ENCODE measurements at places on chromosomes 4 and X.

GRCh38 chrX:25279510-25279909, 263.7 kb upstream of the ARX start:
- no peak for DNase-seq

- DNase-seq = no peak
These were observed 272.8 kb upstream of the TENM3 start for GRCh38 chr4:181970366-181970765.

DNA sequence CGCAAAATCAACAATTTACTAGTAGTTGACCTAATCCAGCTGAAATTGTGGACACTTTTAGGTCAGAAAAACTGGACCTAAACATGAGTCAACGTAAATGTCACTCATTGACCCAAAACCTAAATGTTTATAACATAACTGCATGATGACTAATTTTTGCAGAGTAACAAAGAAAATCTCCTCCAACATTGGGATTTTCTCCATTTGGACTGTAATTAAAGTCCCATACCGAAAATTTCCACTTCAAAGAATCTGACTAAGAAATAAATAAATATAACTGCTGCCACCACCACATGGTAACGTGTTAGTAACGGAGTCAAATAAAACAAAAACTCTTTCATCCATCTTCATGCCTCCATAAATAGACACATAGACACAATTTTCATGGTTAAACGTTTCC, 1.9 kb downstream of the ADGRA3 start:
- peak; percentile 35 for DNase-seq

DNA sequence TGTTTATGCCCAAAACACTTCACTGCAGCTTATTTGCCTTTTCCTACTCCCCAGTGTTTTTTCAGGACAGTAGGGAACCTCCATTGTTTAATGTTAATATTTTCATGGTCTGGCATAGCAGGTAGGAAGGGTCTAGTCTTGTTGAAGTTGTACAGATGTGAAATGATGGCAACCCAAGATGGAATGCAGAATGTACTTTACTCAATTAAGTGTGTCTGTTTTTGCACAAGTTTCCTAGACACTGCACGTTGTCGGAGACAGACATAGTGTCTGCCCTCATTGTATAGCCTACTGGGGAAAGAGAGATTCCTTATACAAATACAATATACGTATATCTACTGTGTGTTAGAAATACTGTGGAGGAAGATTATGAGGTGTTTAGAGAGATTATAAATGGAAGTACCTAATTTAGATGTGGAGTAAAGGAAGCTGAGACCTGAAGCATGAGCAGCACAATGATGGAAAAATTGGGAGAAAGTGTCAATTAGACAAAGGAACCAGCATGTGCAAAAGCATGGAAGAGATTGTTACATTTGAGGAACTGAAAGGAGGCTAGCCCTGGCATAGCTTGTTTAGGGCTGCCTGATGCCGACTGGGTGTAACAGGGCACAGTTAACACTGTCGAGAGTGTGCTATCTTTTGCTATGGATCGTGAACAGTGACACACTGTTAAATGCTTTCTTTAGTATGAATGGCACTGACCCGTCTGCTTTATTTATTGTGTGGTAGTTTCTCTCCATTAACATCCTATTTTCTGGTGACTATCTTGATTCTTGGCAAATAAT, 18.4 kb downstream of the CPEB2 start:
- DNase-seq = no peak

GRCh38 chr4:183540410-183541009, 35.7 kb downstream of the ING2 start:
- no peak for DNase-seq

GRCh38 chrX:48683411-48683982, at the start of gene WAS:
Gene WAS, plus strand, starts transcription at chrX:48683799. Its CDS starts 55 bp downstream, at chrX:48683854.
- DNase-seq = no peak

GRCh38 chrX:84044051-84044450, 143.9 kb downstream of the RPS6KA6 start:
- no peak for DNase-seq

DNA sequence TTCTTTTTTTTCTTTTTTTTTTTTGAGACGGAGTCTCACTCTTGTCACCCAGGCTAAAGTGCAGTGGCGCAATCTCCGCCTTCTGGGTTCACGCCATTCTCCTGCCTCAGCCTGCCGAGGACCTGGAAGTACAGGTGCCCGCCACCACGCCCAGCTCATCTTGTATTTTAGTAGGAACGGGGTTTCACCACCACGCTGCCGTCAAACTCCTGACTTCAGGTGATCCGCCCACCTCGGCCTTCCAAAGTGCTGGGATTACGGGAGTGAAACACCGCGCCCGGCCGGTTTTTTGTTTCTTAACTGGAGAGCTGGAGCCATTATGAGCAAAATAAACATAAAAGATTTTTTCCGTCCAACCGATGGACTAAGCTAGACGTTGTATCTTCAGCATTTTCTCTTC, 1.9 kb upstream of the WDR17 start:
- no peak for DNase-seq

DNA sequence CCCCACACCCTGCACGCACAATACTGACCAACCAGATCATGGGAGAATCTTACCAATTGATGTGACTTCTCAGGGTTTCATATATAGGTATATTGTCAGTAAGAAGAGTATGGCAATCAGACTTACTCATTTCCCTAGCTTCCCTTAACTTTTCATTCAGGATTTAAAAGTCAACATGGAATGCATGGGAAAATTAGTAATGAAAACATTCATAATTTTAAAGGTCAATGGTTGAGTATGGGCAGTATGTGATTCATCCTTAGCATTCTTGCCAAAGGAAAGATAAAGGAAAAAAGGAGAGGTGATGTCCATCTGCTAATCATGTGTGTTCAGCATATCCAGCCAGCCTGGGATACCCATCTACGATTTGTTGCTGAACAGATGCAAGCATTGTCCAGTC, 4.0 kb downstream of the DIPK2B start:
- peak; percentile 26 for DNase-seq

GRCh38 chrX:55057675-55058249, 17.1 kb upstream of the PAGE2B start:
- DNase-seq = peak; percentile 9

DNA sequence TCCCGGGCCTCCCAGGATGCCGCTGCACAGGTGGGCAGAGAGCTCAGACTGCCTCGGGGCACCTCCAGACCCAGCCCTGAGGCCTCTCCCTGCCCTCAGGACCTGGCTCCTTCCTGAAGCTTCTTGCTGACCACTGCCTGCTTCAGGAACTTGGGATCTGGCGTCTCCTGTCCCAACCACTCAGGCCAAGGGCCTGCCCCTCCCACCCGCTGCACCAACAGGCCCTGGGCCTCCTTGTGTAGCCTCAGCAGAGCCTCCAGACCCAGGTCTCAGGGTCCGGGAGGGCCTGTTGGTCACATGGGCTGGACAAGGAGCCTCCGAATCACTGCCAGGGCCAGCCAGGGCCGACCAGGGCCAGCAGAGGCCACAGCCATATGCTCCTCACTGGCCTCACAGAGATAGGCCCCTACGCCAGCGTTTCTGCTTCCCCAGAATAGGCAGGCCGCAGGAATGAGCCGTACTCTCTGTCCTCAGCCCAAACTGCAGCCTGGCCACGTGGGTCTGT, 2.8 kb downstream of the MXD4 start:
- no peak for DNase-seq

GRCh38 chr4:15968551-15969300, 5.8 kb upstream of the FGFBP2 start:
- no peak for DNase-seq

DNA sequence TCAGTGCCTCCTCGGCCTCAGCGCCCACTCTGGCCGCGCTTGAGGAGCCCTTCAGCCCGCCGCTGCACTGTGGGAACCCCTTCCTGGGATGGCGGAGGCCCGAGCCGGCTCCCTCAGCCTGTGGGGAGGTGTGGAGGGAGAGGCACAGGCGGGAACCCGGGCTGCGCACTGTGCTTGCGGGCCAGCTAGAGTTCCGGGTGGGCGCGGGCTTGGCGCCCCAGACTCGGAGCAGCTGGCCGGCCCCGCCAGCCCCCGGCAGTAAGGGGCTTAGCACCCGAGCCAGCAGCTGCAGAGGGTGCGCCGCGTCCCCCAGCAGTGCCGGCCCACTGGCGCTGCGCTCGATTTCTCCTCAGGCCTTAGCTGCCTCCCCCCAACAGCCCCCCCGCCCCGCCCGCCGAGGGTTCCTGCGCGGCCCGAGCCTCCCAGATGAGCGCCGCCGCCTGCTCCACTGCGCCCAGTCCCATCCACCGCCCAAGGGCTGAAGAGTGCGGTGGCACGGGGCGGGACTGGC, 1137.0 kb downstream of the PCDH18 start:
- no peak for DNase-seq

DNA sequence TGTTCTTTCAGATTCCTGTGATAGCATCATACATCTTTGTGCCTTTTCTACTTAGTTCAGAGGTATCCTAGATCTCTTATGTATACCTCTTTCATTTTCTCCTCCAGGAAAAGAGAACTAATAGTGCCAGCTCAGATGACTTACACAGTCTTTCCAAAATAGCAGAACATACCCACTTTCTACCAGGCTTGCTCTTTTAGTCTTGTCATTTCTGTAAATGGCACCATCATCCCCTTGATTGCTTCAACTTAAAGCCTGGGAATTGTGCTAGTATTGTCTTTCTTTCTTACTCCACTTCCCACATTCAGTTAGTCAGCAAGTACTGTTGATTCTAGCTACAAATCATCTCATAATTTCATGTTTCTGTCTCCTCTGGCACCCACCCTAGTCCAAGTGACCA, 5.1 kb downstream of the APEX2 start:
- no peak for DNase-seq

DNA sequence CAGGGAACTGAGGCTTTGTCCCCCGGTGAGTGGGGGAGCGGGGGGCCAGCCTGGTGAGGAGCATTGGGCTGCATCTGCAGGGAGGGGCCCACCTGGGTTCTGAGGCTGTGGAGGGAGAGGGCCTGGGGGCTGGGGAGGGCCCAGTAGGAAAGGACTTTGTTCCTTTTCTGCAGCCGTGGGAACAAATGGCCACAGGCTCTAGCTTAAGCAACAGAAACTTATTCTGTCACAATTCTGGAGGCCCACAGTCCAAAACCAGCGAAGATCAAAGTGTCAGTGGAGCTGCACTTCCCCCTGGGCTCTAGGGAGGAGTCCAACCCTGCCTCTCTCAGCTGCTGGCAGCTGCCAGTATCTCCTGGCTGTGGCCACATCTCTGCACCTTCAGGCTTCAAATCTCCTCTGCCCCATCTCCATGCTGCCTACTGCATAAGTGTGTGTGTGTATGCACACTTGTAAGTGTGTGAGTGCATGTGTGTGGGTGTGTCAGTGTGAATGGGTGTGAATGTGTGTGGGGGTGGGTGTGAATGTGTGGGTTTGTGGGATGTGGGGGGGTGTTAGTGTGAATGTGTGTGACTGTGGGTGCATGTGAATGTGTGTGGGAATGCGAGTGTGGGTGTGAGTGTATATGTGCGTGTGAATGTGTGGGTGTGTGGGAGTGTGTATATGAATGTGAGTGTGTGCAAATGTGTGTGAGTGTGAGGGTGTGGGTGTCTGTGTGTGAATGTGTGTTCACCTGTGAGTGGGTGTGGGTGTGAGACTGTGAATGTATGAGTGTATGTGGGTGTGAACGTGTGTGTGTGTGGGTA, 204.5 kb upstream of the PSAPL1 start:
- DNase-seq = no peak

GRCh38 chrX:150983521-150984168, 510 bp downstream of the HMGB3 start:
- no peak for DNase-seq

DNA sequence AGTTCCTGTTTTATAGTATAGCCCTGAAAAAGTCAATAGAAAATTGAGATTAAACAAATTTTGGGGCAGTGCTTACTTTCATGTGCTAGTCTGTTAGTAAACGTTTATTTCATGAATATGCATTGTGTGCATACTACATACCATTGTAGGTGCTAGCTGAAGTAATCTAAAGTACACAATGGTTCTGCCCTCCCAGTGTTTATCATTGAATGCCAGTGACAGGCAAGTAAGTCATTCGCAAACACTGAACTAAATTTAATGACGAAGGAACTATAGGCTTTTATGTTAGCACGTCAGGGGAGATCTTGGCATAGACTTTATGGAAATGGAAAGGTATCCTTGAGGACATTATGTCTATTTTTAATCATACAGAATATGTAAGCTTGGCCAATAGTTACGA, 426.9 kb upstream of the EPHA5 start:
- no peak for DNase-seq

DNA sequence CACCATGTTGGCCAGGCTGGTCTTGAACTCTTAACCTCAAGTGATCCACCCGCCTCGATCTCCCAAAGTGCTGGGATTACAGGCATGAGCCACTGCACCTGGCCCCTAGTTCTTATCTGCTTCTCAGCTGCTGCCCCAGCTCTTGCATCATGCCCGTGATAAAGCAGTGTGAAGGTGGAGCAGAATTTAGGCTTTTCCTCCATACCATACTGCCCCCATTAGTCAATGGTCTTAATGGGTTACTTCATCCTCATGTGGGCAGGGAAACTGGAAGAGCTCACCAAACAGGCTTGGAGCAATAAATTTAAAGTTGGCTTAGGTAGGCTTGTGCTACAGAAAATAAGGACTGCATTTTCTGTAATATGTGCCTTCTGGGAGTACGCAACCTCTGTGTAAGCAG, 636.9 kb upstream of the BOD1L1 start:
- DNase-seq = no peak

GRCh38 chrX:40168480-40169011, 70.8 kb upstream of the BCOR start:
- DNase-seq = no peak

GRCh38 chr4:108717386-108717785, 45.5 kb downstream of the ETNPPL start:
- DNase-seq = no peak

DNA sequence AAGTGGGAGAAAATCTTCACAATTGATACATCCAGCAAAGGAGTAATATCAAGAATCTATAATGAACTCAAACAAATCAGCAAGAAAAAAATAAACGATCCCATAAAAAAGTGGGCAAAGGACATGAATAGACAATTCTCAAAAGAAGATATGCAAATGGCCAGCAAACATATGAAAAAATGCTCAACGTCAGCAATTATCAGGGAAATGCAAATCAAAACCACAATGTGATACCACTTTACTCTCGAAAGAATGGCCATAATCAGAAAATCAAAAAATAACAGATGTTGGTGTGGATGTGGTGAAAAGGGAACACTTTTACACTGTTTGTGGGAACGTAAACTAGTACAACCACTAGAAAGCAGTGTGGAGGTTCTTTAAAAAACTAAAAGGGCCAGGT, 114.3 kb upstream of the CCSER1 start:
- DNase-seq = no peak

GRCh38 chr4:48388525-48389154, 47.3 kb downstream of the SLAIN2 start:
- peak; percentile 35 for DNase-seq
